ENCODE measurements at places on chromosomes 1 and 21.

DNA sequence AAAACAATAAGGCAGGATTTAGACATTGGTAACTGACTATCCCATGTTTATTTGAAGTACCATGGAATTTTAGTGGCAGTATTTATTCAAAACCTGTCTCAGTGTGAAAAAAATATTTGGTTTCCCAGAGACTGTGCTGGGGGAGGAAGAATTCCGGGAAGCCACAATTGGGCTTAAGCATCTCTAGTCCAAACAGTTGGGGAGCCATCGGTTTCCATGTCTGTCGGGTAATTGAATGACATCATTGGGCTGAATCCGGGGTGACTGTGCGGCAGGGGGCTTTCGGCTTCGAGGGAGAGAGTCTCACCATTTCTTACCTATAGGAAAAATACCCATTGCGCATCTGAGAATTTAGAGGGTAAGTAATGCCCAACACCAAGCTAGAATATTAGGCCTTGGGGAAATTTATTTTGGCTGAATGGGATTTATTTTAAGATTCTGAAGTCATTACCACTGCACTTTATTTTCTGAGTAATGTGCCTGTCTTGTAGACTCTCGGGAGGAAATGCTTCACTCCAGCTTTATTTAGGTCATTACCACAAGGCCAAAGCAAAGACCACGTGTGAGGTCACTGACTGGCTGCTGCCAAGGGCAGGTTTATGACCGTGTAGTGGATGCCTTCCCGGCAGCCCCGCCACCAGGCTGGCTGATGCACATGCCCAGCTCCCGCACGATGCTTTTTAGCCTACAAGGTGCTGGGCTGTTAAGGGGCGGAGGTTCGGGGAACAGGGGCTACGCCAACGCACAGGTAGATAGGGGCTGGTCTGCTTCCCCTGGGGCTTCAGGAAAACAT lies 23.1 kb upstream of the UMODL1 start:
- peak; percentile 34 for DNase-seq

- DNase-seq = peak; percentile 91
Measured at GRCh38 chr1:14055442-14056223, 355.6 kb downstream of the PRDM2 start.

GRCh38 chr1:53332186-53332564 lies 4.3 kb upstream of the LRP8 start:
- DNase-seq = no peak

- DNase-seq = peak; percentile 36
Measured at GRCh38 chr21:34967509-34968289, 81.4 kb downstream of the RUNX1 start.

GRCh38 chr1:4676253-4676652 lies 21.8 kb downstream of the AJAP1 start:
- DNase-seq = no peak

- no peak for DNase-seq
Measured at GRCh38 chr1:174761335-174761734, 238.4 kb upstream of the CACYBP start.

- DNase-seq = no peak
Measured at GRCh38 chr1:53639251-53639763, 99.7 kb downstream of the GLIS1 start.

DNA sequence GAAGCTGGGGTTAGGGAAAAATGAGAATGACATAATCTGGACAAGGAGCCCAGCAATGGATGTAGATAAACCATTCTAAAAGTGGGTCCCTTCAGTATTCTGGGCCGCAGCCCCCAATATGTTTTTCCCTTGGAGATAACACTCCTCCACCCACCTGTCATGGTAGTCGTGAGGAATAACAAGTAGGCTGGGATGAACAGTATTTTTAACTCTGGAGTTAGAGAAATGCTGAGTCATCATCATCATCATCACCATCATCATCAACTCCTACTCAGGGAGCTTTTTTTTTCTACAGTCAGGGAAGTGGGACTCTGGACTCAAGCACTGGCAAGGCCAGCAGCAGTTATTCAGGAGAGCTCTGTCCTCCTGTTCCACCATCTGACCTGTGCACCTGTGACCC lies 12.8 kb downstream of the CADM3 start:
- no peak for DNase-seq

- DNase-seq = no peak
Measured at GRCh38 chr21:44487831-44488230, 32.5 kb downstream of the LRRC3 start.

DNA sequence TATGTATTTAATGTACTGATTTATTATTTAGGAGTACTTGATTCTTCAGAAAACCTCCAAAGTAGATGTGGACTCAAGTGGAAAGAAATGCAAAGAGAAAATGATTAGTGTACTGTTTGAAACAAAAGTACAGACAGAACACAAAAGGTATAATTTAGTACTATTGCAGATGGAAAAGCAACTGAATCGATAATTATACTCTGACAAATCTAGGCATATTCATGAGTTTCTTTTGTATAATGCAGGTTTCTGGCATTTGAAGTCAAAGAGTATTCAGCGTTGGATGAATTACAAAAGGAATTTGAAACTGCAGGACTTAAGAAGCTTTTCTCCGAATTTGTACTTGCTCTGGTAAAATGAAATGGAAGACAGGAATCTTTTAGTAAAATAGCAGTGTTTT lies 12.5 kb downstream of the RWDD3 start:
- no peak for DNase-seq

DNA sequence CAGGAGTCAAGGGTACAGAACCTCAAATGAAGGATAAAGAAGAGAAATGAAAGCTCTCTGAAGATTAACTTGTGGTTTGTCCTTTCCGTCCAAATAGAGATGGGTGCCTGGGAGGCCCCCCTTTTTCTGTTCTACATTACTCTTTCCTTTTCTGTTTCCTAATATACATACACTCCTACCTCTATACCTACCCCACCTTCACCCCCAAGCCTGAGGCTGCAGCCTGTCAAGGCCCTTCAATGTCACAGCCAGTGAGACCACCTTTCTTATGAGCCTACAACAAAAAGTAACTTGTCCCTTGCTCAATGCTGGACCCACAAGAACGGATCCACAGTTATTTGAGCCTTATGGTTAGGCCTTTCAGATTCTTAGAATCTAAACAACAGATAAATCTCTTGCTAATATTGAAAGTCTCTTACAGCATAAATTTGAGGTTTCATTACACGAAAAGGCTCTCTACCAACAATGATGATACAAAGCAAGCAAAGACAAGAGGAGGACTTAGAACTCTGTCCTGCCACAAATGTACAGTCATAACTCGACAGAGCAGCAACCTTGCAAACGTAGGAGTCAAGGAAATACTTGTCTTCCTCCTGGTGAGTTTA lies 4.1 kb upstream of the TRAF3IP3 start:
- no peak for DNase-seq

DNA sequence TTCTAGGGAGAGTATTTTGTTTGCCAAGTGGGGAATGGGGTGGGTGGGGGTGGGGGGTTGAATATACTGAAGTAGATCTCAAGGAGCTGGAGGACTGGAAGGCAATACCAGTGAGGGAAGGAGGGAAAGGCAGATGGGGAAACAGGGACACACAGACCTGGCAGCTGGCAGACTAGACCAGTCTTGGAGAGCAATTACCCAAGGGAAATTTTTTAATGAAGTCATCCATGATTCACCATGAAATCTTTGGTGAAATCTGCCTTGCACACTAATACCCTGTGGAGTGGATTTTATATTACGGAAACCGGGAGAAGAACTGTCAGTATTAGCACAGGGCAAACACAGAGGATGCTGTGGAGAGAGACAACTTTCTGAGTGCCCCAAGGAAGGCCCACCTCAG lies 29.7 kb upstream of the MARK1 start:
- no peak for DNase-seq

Data from retinal pigment epithelial cell (primary cell).